GM12878 (cell line): ENCODE measurements at places on chromosomes 2 and 18.

DNA sequence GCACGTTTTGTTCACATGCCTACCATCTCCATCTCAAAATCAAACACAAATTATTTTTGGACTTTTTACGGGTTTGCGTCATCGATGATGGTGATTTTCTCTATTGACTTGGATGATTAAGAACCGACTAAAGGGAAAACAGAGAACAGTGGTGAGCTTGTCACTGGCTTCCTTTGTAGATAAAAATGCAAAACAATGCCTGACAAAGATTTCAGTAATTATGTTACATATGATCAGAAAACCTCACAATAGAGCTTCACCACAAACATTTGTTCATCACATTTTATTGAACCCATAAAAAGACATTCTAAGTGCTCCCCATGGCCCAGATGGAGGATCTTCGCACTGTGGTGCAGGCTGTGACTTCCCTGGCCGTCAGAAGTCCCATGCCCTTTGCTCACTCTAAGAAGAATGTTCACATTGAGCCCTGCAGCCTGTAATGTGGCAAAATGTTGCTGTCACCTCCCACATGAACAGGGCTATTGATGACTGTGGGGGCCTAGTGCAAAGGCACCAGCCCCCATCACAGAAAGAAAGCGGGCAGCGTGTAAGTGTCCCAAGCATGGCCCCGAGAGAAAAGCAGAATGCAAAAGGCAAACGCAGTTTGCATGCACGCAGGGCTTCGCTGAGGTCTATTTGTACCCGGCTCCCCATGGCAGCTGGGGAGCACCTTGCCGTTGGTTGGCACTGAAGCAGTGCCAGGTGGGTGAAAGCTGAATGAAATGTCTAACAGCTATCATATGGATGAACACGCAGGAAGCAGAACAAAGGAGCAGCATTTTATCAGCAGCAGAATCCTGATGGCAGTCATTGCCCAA is 60.6 kb downstream of the BCL2 start:
- DNase-seq, result no peak

DNA sequence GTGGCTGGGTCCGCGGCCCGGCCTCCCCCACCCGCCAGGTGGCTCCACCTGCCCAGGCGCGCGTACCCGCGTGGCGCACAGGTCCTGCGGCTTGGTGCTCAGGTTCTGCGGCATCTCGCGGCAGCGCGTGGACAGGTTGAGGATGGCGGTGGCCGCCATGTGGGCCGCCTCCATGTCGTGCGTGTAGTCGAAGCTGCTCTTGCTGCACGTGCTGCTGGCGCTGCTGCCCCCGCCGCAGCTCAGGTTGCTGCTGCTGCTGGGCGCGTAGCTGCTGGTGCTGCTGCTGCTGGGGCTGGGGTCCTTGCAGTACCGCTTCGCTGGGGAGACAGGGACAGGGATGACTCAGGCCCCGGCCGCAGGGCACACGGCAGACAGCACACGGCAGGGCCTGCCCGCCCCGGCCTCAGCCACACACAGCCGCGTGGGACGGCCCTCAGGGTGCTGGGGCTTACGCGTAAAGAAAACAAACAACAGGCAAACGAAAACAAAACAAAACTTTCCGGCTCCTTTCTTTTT is 147.7 kb upstream of the PXDN start:
- no peak for DNase-seq

- DNase-seq, result no peak
Observed at GRCh38 chr2:69992310-69993047, 31.0 kb upstream of the ASPRV1 start.

DNA sequence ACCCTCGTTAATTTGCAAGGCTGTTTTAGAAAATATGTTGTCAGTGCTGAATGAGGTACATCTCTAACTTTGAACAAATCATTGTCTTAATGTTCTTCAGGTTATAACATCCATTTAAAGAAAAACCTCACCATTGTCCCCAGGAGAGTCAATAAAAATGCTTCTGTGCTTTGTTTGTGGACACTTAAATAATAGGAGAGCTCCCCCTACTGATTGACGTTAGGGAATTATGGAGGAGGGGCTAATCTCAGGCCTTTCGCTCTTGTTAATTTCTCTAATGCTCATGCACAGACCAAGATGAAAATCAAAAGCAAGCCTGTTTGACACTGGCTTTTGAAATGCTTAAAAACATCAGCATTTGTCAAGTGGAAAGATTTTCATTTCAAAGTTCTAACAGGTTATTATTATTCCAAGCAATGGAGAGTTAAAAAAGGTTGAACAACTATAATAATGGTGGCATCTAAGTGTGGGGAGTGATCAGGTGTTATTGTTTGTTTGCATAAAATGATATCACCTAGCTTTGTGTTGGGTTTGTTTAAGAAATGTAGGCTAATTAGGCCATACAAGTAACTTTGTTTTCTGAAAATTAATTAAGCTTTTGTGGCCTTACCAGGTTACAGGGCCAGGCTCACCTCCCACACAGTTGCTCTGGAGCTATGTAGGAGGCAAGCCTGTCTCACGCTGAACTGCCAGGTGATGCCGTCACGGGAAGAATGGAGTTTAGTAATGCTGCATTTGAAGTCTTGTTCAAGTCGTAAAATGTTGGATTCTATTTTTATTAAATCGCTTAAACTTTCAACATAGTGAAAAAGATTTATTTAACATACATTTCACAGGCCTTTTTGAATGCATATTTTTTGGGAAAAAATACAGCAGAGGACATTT is 51.7 kb upstream of the SMIM21 start:
- peak; percentile 4 for DNase-seq

GRCh38 chr2:191013682-191013931 is 364 bp downstream of the STAT1 start:
- DNase-seq, result no peak

DNA sequence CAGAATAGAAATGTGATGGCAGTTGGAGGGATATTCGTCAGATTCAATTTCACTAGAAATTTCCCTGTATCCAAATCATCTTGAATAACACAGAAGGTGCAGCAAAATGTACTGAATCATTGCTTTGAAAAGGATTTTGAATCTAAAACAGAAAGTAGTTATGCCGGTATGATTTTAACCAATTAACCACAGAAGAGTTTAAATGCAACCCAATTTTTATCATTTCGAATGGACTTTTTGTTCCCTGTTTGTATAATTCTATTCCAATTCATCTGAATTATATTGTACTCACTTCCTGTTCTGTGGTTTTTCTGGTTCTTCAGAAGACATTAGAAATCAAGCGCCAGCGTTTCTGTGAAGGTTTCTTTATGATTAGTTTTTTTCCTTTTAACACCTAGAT is 190.4 kb downstream of the MYO3B start:
- no peak for DNase-seq

GRCh38 chr2:12463189-12463588 is 253.5 kb upstream of the TRIB2 start:
- no peak for DNase-seq

DNA sequence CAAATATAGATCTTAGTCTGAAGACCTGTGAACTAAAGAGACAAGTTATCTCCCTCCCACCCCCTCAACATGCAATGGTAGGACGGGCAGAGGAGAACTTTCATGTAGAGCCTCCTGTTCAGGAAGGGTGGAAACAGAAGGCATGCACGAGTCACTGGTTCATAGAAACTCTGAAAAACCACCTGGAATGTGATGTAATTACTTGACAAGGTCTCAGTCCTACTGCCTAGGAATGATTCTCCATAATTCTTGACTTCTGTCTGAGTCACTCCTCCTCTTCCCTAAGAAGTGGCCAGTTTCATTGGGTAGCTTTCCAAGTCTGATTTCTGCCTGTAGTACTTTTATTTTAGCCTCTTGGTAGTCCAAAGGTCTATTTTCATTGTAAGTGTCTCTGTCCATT is 277.3 kb downstream of the PTPRM start:
- DNase-seq, result no peak
